ENCODE measurements at places on chromosomes 1 and 21. TPM values are rescaled to one million over a fixed set of nuclear protein-coding genes. Genes with fewer than 3 reads are reported as not detected.

GRCh38 chr1:9687120-9687873, 35.8 kb downstream of the PIK3CD start:
- H3K27ac ChIP-seq = no peak overlapping the region
- peaks cover 15% of the 10 kb centered on the region for H3K4me1 ChIP-seq
- DNase-seq = peak; percentile 50

GRCh38 chr1:168430321-168430720, 113.5 kb downstream of the XCL2 start:
- H3K4me1 ChIP-seq = no peaks in the 10 kb centered on the region
- no peaks in the 10 kb centered on the region for H3K27me3 ChIP-seq
- H3K36me3 ChIP-seq = no peaks in the 10 kb centered on the region

- peak; percentile 36 for DNase-seq
- no peaks in the 10 kb centered on the region for H3K27me3 ChIP-seq
- H3K36me3 ChIP-seq = no peaks in the 10 kb centered on the region
These were observed 51.3 kb upstream of the ATP1A1 start for GRCh38 chr1:116321766-116322175.

- no peak overlapping the region for H3K4me3 ChIP-seq
- H3K27me3 ChIP-seq = no peaks in the 10 kb centered on the region
- H3K4me1 ChIP-seq = no peaks in the 10 kb centered on the region
- H3K36me3 ChIP-seq = no peaks in the 10 kb centered on the region
- H3K27ac ChIP-seq = peak overlapping the region; percentile 92
- DNase-seq = no peak
These were observed 3.1 kb upstream of the CDKN2C start for GRCh38 chr1:50966991-50967390.

DNA sequence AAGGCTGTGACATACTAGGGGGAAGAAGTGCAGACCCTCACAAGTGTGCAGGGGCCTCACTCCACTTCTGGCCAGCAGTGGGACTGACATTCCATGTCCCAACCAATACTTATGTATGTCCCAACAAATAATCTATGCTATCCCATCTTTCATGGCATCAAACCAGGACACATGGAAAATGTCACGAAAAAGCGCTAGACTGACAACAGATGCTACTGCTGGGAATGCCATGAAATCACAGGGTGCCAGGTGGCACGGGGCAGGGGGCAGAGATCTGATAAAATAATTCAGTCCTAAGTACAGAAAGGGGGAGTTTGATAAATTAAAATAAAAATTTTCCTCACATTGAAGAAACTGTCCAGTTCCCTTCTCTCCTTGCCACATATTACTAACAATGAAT, 27.6 kb upstream of the BCAS2 start:
- no peak overlapping the region for H3K4me3 ChIP-seq
- no peak for DNase-seq
- no peaks in the 10 kb centered on the region for H3K27me3 ChIP-seq

Gene TMPRSS2
- 408 TPM for total RNA-seq

Gene HSD3B2
- total RNA-seq = 2.2 TPM

Gene ZSCAN20
- total RNA-seq = 5.4 TPM

Gene S100A7A
- total RNA-seq = not detected
